ENCODE measurements at places on chromosomes 6 and 20.

- DNase-seq: peak; percentile 69
These were observed 111.9 kb upstream of the GGTLC1 start for GRCh38 chr20:24100370-24101011.

- DNase-seq: peak; percentile 7
These were observed 87.9 kb downstream of the CD40 start for GRCh38 chr20:46206025-46206424.

GRCh38 chr6:49464691-49465090 lies 1.5 kb downstream of the CENPQ start:
- no peak for DNase-seq

GRCh38 chr20:41467220-41467619 lies 100.6 kb upstream of the EMILIN3 start:
- no peak for DNase-seq

GRCh38 chr6:101085327-101085726 lies 204.2 kb upstream of the ASCC3 start:
- DNase-seq: no peak

DNA sequence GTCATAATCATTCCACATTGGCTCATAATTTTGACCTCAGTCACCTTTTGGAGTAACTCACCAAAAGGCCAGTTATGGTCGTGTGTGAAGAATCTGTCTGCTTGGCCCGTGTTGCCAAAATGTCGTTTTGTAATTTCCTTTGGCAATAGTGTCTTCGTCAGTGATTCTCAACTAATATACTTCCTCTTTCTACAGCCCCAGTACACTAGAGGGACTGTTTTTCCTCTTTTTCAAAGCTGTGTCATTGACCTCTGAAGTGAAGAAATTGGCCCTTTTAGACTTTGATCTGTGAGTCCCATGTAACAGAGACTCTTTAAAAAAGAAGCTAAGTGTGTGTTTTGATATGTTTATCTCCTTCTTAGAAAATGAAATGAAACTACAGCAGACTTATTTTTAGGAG lies 5.2 kb downstream of the FOXO3 start:
- peak; percentile 34 for DNase-seq

GRCh38 chr6:4023240-4023639 lies 55.7 kb downstream of the FAM217A start:
- DNase-seq: no peak

DNA sequence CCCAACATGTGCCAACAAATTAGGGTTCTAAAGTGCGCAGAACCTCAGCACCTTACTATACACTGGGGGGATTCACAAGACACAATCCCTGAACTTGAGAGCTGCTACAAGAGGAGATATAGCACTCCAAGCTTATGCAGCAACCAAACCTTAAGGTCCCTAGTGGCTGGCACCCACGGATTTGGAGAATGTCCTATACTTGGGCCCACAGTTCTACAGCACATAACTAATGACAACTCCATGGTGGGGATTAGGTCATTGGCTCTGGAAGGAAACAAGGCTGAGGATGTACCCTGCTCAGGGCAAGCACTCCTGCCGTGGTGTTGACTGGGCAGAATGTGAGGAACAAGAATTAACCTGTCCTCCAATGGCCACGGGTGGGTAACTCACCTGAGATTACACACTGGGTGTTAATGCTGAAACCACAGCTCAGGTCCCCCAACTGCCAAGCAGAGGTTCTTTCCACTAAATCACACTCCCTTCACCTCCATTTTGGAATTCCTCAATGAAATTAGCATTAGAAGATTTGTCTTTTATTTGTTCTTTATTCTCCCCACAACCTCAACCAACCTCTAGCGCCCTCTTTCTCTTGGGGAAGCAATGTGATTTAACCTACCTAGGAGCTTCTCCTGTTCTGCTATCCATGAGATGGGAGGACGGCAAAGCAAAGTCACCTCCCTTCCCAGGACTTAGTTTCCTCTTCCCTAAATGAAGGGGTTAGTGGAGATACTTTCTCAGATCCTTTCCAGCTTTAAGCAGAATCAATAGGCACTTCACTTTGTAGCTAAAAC lies 32.0 kb downstream of the TRERF1 start:
- no peak for DNase-seq

DNA sequence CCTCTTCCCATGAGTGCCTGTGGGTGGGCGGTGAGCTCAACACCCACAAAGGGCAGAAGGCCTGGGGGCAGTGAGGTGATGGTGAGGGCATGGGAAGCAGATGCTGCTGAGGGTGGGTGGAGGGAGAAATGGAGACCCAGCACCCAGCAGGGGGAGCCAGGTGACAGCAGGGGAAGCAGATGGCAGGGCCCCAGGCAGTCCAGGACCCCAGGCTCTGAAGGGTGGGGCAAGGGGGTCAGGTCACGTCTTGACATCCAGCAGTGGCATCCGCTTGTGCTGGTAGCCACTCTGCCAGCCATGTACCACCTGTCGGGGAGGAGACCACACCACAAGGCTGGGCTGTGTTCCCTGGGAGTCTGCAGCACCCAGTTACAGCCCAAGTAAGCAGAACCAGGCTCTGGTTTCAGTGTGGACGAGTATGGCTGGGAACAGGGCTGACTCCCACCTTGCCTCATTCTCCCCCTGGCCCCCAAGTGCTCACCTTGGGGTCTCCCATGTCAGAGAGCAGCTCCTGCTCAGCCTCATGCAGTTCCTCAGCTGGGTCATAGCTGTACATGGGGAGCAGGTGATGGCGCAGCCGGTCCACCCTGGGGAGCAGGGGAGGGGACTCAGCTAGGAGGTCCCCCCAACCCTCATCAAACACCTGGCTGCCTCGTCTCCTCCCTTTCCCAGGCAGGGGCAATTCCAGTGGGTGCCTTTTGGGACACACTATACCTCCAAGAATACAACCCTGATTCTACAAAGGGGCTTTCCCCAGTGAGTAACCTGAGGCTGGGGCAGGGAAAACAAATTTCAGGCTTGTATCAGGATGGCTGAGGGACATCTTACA lies 2.0 kb downstream of the SMIM29 start:
- no peak for DNase-seq

- no peak for DNase-seq
These were observed 45.6 kb upstream of the MRPS10 start for GRCh38 chr6:42263165-42263728.

DNA sequence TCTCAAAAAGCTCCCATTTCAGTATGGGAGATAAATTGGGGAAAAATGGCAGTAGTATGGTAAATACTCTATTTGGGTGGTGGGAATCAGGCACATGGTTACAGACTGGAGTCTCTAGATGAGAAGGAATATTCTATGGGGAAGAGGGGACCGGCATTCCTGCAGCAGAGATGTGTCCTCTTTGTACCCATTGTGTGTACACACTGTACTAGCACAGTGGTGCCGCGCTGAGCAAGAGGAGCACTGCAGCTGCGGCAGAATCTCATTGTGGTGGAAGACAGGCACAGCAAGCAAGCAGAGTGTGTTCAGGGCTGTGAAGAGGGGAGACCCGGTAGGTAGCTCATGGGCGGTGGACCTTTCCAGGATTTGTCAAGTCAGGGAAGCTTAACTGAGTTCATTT lies 13.0 kb downstream of the AFDN start:
- DNase-seq: no peak

- DNase-seq: no peak
These were observed 91.0 kb downstream of the NCR2 start for GRCh38 chr6:41426438-41426851.

GRCh38 chr6:144390886-144391285 lies 105.8 kb downstream of the UTRN start:
- DNase-seq: no peak

GRCh38 chr6:133359760-133360159 lies 118.6 kb downstream of the EYA4 start:
- no peak for DNase-seq

DNA sequence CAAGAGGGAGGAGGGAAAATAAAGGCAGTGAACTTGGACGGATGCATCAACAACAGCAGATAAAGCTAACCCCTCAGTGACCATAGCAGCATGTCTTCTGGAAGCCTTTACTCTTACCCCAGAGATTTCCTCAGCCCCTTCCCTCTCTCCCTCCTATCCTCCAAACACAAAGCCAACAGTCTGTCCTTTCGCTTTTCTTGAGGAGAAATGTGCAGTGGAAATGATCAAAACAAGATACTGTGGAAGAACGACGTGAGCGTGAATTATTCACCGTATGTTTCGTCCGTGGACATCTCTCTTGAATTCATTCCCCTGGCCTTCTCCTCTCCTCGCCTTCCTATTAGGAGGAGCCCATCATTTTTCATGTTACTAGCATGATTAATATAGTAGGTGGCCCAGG lies 8.5 kb downstream of the NRN1 start:
- no peak for DNase-seq

DNA sequence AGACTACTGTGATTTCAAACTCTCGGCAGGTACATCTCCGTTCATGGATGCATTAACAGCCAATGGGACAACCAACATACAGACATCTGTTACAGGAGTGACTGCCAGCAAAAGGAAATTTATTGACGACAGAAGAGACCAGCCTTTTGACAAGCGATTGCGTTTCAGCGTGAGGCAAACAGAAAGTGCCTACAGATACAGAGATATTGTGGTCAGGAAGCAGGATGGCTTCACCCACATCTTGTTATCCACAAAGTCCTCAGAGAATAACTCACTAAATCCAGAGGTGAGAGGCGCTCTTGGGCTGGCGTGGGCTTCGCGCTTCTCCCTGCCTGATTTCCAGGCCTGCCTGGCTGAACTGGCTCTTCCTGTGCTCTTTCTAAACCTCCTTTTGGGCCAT lies 68.4 kb downstream of the RPP40 start:
- DNase-seq: no peak

DNA sequence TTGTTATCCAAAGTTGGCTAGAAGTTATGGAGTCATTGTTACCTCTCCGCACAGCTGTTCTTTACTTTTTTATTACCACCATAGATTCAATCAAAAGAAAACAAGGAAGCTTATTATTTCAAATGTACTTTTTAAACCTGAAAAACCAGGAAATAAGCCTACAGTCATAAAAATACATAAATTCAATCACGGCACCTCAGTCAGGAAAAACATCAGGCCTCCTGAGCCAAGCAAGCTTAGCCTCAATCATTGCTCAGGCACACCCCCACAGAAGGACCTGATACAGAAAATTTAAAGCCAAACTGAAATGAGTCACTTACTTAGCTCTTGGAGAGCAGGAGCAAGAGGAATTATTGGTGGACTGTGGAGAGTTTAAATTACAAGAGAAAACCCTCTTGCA lies 44.3 kb downstream of the MARCKS start:
- no peak for DNase-seq

- DNase-seq: no peak
These were observed 113.5 kb upstream of the SGK1 start for GRCh38 chr6:134431421-134431859.
